ENCODE measurements at places on chromosomes 12 and 14.
A peak's percentile ranks its signal among the peaks of the same experiment; 100 is the strongest.

GRCh38 chr12:11133162-11133561 is 1.3 kb downstream of the TAS2R30 start:
- no peak for DNase-seq

DNA sequence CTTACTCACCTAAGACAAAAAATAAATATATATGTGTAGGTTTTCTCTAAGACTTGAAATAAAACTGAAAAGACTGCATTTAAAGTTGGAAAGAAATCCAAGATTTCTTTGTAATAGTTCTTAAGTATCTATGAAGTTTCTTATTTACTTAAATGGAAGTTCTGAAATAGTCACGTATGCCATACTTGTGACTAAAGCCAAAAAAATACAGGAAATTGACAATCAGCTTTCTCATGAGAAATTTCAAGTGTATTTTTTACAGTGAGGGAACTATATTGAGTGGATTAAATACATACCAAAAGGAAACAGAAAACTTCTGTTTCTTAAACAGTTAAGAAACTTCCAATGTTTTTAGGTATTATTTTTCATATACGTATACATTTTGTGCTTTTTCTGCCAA is 188.1 kb downstream of the DPY19L2 start:
- DNase-seq: no peak

- no peak for DNase-seq
Observed at GRCh38 chr12:111309584-111309983, 59.3 kb downstream of the PHETA1 start.

- DNase-seq: no peak
Observed at GRCh38 chr12:12992418-12993130, 7.5 kb downstream of the HEBP1 start.

DNA sequence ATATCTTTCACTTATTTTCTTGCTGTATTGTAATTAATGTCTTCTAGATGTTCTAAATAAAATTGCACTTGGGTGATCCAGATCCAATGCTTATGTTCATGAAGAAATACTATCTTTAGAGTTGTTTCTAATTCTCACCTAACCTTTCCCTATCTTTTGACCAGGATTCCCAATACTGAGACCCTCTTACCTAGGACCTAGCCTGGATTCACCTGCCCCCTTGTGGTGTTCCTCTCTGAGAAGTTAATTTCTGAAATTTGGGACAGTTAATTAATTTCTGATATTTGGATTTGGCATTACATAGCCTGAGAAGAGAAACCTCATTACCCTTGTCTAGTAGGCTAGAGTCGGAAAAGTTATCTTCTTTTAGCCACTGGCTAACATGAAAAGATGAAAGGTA is 29.5 kb downstream of the FOXA1 start:
- peak; percentile 65 for DNase-seq

- DNase-seq: no peak
Observed at GRCh38 chr12:23217158-23217557, 592.2 kb downstream of the ETNK1 start.

GRCh38 chr12:101737476-101737875 is 1.8 kb downstream of the SYCP3 start:
- DNase-seq: no peak

DNA sequence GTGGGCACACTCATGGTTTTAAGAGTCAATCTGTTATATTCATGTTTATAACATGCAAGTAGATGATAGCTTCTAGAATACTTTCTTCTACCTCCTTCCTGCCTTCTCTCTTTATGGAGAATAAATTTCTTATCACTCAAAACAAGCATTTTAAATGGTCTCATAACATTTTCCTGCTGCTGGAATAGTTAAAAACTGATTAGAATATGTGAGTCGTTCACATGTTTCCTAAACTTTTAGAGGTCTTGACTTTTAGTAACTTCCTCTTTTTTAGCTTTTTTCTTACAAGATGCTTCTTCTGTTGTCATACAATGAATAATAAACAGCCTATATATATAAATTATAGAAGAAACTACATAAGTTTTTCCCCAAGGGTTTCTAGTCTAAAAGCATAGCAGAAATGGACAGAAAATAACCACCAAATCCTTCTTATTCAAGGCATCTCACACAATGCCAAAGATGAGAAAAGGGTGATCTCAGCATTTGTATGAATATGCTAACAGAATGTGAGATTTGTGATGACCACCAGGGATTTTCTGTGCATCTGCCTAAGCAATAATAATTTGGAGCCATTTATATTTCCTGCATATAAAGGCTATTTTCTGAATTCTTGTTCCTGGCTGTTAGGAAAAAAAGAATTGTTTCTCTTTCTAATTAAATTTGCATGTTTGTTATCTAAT is 127.8 kb downstream of the DAAM1 start:
- no peak for DNase-seq

GRCh38 chr14:23620177-23620702 is 15.9 kb upstream of the DHRS2 start:
- DNase-seq: no peak

DNA sequence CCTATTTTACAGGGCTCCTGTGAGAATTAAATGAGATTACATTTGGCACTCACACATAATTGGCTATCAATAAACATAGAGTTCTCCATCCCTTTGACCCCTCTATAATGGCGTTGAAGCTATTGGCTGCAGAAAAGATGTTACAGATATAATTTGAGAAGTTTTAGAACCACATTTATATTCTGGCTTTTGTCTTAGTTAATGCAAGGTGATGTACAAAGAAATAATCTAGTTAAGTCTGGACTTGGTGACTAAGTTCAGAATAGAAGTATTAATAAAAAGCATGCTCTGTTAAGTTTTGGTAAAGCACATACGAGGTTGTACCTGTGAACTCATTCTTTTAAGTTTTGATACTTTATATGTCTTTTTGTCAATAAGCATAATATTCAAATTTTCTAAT is 187.1 kb upstream of the HMGA2 start:
- DNase-seq: no peak

DNA sequence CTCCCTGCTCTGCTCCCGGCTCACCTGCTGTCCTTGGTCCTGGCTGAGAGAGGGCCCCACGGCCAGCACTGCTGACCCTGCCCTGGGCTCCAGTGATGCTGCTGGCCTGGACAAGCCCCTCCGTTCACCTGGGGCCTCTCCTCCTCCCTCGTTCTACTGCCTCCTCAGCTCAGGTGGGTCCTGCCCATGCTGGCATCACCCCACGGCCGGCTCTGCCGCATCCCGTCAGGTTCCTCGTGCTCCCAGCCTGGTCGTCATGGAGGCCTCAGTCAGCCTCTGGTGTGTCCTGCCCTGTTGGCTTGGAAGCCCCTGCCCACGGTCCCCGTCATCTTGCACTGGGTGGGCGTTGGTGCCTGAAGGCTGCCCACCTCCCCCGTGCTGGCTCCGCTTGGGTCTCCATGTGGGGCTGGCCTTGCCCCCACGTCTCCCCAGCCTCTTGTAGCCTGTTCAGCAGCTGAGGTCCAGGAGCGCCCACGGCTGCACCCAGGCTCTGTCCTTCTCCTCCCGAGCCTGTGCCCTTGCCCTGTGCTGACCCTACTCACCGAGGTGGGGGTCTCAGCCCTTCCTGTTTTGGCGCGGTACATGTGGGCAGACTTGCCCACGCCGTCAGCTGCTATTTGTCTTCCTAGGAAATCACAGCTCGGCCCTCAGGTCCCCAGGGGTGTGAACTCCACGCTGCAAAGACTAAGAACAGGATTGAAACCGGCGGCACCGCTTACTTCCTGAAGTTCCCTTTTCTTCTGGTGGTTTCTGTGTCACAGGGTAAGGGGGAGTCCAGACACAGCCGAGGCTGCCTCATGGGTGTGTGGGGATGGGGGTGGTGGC is 121.6 kb downstream of the TMEM121 start:
- DNase-seq: no peak

- no peak for DNase-seq
Observed at GRCh38 chr14:20662968-20663732, 21.2 kb upstream of the RNASE4 start.

GRCh38 chr12:102462795-102463465 is 17.4 kb downstream of the IGF1 start:
- no peak for DNase-seq

DNA sequence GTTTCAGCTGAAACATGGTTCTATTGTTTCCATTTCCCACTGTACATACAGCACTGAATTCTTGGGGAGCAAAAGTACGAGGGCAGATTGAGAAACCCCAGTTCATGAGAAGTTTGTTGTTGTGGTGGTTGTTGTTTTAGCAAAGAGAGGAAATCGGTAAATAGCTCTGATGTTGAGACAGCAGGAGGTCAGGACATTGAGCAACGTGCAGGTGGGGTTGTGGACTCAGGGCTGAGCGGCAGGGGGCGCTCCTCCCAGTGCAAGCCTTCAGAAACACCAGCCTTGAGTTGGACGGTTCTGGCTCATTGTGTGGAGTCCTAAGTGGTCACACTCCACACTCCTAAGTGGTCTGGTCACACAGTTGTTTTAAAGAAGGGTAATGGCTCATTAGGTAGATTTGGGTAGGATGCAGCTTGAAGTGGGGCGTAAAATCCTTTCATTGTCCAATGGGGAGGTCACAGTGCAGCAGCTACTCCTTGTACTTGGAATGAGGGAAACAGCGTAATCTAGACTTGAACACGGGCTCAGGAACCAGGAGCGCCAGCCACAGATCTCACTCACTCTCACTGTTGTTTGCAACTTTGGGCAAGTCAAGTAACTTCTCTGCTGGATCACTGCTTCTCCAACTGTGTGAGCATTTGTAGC is 14.5 kb upstream of the PWP1 start:
- no peak for DNase-seq

- DNase-seq: no peak
Observed at GRCh38 chr14:95833429-95833828, 43.2 kb upstream of the TUNAR start.

- no peak for DNase-seq
Observed at GRCh38 chr14:33356181-33356580, 417.5 kb downstream of the NPAS3 start.

- peak; percentile 37 for DNase-seq
Observed at GRCh38 chr14:70027785-70028428, 148.7 kb downstream of the SMOC1 start.

- no peak for DNase-seq
Observed at GRCh38 chr14:87334997-87335685, 657.8 kb downstream of the GALC start.

DNA sequence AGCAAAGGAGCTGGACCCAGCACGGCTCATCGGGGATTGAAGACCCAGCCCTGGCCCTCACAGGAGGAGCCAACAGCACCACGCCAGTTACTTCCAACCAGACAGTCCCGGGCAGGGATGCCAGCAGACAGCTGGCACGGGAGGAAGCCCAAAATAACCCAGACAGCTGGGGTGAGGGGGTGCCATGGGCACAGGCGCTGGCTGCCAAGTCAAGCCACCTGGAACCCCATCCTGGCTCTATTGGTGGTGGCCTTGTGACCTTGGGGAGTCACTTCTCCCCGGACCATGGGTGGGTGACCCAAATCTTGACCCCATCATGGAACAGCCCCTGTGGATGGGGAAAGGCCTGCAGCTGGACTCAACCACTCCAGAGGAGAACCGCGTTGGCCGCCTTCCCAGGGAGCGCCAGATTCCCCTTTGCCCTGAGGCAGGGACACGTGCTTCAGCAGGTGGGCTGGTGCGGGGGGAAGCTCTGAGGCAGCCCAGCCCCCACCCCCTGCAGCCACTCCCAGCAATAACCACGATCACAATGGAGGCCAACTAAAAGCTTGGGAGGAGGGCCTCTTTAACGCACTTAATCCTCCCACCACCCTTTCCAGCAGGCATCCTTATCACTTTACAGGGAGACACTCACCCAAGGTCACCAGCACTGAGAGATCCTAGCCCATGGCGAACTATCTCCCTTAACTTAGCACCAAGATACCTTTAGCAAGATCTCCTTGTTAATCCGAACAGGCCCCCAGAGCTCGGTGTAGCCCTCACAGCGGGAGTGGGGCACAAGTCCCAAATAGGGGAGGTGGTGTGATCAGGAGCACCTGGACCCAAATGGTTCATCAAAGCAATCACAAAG is 4.7 kb upstream of the RHOF start:
- DNase-seq: peak; percentile 87

DNA sequence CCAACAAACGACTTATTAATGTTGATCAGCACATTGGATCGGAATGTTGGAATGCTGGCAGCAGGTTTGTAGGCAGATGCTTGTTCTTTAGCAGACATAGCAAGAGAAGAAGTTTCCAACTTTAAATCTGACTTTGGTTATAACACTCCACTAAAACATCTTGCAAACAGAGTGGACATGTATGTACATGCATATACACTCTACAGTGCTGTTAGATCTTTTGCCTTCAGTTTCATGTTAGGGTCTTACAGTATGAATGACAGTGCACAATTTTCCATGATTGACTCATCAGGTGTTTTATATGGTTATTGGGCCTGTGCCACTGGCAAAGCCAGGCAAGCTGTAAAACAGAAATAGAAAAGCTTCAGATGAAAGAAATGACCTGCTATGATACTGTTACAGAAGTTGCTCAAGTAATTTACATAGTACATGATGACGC is 14.3 kb upstream of the DHRS7 start:
- DNase-seq: no peak

GRCh38 chr12:42792265-42792664 is 202.7 kb upstream of the PRICKLE1 start:
- DNase-seq: no peak

DNA sequence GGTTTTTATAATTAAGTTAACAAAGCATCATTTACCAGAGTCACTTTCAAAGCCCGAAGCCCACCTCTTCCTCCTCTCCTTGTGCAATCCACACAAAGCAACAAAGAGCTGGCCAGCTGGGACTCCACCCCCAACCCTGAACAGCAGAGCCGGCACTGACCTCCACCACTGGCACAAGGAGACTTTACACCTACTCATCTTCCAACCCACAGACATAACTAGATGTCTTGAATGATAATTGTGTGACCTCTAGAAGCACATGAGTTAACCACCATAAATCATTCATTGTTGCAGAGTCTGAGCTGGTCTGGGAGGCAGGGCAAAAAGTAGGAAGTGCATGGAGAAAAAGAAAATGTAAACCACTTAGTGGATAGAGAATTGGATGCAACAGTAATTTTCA is 72.2 kb downstream of the ST8SIA1 start:
- no peak for DNase-seq

DNA sequence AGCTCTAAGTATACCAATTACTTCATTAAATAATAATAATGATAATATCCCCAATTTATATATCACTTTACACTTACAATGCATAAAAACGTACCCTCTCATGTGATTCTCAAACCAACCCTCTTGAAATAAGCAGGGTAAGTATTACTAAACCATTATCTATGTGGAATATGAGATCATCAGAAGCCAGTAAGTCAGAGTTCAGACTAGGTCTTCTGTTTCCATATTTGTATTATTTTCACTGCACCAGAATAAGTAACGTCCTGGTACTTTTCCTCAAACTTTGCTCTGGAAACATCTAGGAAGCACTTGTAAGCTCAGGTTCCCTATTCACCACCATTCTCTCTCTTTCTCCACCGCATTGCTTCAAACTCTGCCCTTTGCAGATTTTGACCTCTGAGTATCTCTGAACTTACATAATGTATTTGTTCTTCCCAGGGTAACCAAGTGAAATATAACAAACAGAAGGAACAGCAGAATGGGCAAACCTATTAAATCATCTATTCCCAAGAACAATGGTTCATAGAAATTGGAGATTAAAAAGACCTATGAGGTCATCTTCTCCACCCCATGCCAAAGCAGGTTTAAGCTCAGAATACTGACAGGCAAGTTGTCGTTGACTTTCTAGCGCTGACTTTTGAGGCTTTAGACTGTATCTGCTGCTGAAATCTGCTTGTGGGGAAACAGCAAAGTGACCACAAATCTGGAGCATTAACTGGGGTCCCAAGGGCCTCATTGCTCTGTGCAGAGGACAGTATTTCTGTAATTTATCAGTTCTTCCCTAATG is 161.3 kb upstream of the FAR2 start:
- DNase-seq: no peak

- peak; percentile 30 for DNase-seq
Observed at GRCh38 chr14:91396959-91397815, 20.4 kb downstream of the CCDC88C start.

GRCh38 chr12:132411457-132411856 is 78.5 kb upstream of the FBRSL1 start:
- peak; percentile 28 for DNase-seq
